SJSA1 (cell line): ENCODE measurements at places on chromosomes 7 and 10. TPM values are rescaled to one million over a fixed set of nuclear protein-coding genes. Genes with fewer than 3 reads are reported as not detected.

GRCh38 chr10:34049887-34050286 is 715.4 kb upstream of the NRP1 start:
- DNase-seq, result no peak

DNA sequence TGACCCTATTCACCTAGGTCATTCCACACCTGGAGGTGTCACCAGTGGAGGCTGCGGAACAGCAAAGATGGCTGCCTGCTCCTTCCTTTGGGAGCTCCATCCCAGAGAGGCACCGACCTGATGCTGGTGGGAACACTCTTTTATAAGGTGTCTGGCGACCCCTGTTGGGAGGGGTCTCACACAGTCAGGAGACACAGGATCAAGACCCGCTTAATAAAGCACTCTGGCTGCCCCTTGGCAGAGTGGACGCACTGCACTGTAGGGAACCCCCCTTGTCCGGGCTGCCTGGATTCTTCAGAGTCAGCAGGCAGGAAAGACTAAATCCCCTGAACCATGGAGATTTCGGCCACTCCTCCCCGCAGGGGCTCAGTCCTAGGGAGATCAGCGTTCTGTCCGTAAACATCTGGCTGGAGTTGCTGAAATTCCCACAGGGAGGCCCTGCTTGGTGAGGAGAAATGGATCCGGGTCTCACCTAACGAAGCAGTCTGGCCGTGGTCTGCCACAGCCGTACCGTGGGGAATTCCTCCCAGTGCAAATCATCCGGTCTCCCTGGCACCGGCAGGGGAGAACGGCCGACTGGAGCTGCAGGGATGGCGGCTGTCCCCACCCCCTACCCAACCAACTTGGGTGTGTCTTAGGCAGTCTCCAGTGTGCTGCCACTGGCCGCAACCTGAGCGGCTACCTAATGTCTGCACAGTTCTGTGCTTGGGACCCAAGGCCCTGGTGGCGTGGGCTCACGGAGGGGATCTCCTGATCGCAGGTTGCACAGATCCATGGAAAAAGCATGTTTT is 66.1 kb downstream of the LSMEM1 start:
- DNase-seq, result no peak

DNA sequence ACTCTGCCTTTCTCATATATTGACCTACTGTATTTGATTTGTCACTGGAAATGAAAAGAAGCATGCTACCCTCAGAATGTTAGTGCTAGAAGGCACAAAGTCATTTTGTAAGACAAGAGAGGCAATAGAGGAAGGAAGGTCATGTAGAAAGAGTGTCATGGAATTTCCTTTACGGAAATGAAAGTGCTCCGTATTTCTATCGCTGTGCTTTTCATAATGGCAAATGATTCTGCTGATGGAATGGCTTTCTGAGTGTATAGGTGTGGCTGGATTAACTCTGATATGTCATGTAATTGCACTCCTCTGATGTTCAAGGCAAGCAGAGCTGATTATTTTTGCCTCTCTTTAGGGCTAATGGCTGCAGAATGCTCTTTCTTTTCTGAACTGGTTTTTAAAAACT is 15.5 kb upstream of the STEAP4 start:
- no peak for DNase-seq

- DNase-seq, result no peak
Measured at GRCh38 chr7:104548861-104549260, 220.5 kb downstream of the LHFPL3 start.

DNA sequence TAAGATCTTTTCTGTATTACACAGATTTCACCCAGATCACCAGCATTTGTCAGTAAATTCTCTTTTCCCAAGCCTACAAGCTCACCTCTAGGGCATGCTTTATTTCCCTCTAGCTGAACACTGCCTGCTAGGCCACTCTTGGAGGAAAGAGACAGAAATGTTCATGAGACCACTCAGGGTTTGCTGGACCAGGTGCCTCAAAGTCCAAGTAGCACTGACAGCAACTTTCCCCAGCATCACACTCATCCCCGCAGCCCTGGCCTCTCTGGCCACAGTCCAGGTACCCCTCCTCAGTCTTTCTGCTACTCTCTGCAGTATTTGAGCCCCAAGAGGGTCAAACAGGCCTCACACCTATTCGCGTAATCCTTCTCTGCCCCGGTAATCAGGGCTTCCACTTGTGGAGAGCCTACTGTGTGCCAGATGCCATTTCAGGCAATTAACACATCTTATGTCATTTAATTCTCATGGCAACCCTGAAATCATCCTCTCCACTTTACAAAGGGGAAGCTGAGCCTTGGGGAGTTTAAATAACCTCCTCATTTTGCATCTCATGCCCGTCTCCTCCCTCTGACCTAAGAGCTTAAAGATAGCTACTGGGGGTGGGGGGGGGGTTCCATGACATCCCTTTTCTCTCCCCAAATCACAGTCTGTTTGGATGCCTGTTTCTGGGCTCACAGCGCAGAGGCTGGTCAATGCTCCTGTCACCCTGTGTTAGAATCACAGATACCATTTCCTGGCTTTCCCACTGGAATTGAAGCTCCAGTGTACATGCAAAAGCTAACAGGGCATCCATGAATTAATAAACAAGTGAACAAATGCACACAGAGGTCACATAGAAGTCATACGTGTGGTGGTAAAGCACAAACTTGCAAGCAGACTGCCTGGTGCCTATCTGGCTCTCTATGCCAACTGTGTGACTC is 88.5 kb downstream of the PRLHR start:
- DNase-seq, result no peak

DNA sequence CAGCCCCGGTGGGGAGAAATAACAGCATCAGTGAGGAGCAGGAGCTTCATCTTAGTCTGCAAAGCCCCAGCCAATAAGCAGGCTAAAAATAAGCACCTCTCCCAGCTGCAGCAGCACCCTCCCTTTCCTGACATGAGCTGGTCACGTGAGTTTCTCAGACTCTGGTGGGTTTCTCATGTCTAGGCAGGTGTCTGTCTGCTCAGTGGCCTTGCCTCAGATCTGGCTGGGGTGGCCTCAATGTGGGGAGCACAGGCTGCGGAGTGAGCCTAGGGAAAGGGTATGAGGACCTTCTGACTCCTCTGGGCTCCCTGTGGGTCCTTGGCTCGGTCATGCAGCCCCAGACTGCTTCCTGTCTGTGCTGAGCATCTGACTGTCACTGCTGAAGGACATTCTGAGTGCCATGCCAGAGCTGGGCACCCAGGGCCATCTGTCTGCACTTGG is 81.6 kb upstream of the LRRC4 start:
- no peak for DNase-seq

DNA sequence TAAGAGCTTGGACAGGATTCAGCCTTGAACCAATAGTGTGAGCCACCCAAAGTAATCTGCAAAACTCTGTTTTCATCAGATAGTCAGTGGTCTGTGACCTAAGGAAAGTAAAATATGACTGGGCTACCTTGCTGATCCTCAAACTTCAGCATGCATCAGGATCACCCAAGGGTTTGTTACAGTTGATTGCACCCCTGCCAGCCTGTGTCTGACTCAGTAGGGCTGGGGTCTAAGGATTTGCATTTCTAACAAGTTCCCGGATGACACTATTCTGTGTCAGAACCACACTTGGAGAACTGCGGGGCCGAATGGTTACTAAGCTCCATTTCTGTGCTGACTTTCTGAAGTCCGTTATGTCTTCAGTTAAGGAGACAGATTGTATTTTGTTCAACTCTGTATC is 40.6 kb upstream of the TSPAN13 start:
- DNase-seq, result no peak

DNA sequence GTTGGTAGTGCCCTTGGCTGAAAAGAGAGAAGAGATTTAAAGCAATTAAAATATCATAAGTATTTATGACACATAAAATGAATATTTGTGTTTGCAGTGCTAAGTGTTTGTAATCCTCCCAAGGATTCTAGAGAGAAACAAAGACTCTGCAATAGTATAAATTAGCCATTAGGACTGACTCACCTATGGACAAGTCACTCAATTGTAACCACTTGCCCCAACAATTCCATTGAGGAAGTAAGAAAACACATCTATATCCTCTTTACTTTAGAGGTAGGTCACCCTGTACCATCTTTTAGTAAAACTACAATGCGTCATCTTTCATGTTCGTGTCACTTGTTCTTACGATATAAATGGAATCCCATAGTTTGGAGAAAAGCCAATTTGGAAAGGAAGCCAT is 85.7 kb upstream of the INHBA start:
- DNase-seq, result no peak

GRCh38 chr7:39299695-39300094 is 266.5 kb upstream of the YAE1 start:
- DNase-seq, result peak; percentile 3

DNA sequence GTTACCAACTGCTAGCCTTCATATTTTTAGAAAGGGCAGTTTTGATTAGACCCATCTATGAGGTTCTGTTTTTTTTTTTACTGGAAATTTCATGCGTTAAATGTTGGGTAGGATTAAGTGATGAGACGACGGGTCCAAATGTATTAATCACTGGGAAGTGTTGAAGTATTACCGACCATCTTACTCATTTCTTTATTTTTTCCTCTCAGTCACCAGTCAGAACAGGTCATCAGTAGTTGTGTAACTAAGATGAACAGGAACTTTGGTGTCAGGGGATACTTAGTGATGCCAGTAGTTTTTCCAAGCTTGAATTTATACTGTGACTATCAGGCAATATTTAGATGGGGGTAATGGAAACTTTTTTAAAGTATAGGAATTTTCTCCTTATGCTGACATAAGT is 14.2 kb downstream of the TFAM start:
- DNase-seq, result no peak

- no peak for DNase-seq
Measured at GRCh38 chr7:11492307-11492706, 339.7 kb downstream of the THSD7A start.

GRCh38 chr10:24806262-24806661 is 82.6 kb upstream of the ARHGAP21 start:
- DNase-seq, result no peak

- no peak for DNase-seq
Measured at GRCh38 chr7:96135241-96135640, 186.7 kb downstream of the SLC25A13 start.

GRCh38 chr10:60733517-60733822 is 44.8 kb upstream of the CDK1 start:
- DNase-seq, result no peak

DNA sequence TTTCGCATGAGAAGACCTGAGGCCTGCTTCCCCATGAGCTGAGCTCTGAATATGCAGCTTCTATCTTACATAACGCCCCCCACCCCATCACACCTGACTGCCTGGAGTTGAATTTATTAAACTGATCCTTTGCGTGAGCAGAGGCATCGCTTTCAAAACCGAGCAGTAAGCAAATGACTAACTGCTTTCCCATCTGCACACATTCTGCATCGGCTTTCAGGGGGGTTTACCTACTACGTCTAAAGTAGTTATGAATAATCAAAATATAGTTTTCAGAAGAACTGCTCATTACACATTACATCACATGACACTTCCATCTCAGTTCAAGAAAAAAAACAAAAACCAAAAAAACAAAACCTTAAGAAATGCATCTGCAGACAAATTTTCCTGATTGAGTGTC is 54.7 kb upstream of the EGR2 start:
- DNase-seq, result no peak

- peak; percentile 51 for DNase-seq
Measured at GRCh38 chr10:13839430-13839990, 252.7 kb downstream of the PRPF18 start.

GRCh38 chr7:125025620-125026019 is 96.0 kb upstream of the POT1 start:
- DNase-seq, result no peak

DNA sequence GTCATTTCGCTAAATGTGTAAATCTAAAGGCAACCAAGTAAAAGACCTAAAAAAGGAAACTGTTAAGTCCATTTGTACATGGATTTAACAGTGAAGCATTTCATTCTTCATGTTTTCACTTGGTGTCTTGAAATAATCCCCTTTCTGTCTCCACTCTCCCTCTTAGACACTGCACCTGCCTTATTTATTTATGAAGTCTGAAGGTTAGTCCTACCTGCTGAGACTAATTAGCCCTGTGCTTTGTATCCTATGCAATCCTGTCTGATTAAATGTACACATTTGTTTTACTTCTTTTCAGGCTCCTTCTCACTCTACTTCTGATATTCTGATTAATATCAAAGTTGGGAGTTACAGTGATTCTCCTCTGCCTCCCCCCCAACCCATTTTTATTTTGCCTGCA is 1.9 kb upstream of the TCF7L2 start:
- DNase-seq, result no peak

DNA sequence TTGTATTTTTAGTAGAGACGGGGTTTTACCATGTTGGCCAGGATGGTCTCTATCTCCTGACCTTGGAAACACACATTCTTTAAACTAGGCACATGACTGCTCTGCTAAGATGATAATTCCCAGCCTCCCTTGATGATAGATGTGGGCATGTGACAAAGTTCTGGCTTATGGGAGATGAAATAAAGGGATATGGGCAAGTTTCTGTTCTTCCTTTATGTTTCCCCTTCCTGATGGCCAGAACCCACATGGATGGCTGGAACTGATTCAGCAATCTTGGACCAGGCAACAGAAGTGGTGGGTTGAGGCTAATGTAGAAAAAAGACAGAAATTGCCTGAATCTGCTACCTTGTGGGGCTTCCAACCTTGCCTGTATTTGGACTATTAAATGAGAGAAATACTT is 60.7 kb upstream of the NRP1 start:
- no peak for DNase-seq

GRCh38 chr10:75018251-75018650 is 93.2 kb upstream of the SAMD8 start:
- no peak for DNase-seq

DNA sequence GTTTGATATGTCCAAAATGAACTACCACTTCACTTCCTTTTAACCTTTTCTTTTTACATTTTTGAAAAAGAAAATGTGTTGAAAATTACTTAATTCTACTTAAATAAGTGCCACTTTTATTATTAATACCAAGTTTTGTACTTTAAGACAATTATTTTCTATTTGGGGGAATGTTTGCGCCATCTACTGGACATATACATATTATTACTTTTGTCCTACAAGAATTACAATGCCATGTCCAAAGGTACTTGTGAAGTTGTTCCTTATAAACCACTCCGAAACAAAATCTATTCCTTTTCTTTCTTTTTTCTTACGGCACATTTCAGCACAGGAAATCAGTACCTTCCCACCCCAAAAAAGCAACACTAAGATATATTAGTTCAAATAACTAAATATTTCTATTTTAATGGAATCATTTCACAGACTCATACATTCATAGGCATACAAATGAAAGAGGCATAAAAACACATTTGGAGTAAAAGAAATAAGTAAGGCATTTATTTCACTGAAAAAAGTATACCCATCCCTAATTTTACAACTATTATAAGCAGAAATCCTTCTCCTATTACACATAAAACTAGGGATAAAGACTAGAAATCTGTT is 169.9 kb downstream of the RNF133 start:
- peak; percentile 15 for DNase-seq

GRCh38 chr10:32378363-32379317 is 31.7 kb upstream of the EPC1 start:
- peak; percentile 80 for DNase-seq

The TSPAN12 gene
- 1.8 and 2.3 TPM in 2 replicates for total RNA-seq

The CALN1 gene
- total RNA-seq, result not detected in 2 replicates

The OR6V1 gene
- not detected in 2 replicates for total RNA-seq

The AIFM2 gene
- total RNA-seq, result 11.7 and 12.3 TPM in 2 replicates

The GIMAP2 gene
- 0.76 TPM in 1 of 2 replicates, not detected in the other for total RNA-seq

The RPP30 gene
- total RNA-seq, result 60.7 and 79.0 TPM in 2 replicates

The TRIL gene
- total RNA-seq, result 0.05 TPM in 1 of 2 replicates, not detected in the other
